PC-3 (cell line): ENCODE measurements at places on chromosomes 2 and 18. TPM values are rescaled to one million over a fixed set of nuclear protein-coding genes. Genes with fewer than 3 reads are reported as not detected.

DNA sequence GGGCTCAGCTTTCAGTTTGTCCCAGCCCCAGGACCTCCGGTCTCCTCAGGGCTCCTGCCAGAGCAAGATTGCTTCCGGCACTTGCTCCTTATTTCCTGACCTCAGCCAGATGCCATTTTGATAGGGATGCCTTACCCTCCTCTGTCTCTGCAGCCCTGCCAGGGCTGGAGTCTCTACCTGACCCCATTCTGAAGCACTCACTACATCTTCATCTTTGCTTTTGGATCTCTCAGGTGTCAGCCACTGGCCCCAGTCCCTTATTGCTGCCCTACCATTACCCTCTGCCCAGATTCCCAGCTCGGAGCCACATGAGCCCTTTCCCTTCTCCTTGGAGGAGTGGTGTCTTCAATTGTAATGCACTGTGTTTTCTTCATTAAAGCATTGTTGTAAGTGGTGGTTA lies 17.1 kb downstream of the OSBPL6 start:
- no peak for DNase-seq

PROM2 gene
- total RNA-seq = 64.2 and 77.8 TPM in 2 replicates

TMEM178A gene
- 0.33 TPM in 1 of 2 replicates, not detected in the other for total RNA-seq

GRCh38 chr2:215435870-215436704 lies at the start of gene FN1:
Gene FN1, minus strand, starts transcription at chr2:215436068. Its CDS starts 266 bp downstream, at chr2:215435802.
- peak; percentile 82 for DNase-seq

RGPD3 gene
- total RNA-seq = 0.04 TPM in 1 of 2 replicates, not detected in the other

DNA sequence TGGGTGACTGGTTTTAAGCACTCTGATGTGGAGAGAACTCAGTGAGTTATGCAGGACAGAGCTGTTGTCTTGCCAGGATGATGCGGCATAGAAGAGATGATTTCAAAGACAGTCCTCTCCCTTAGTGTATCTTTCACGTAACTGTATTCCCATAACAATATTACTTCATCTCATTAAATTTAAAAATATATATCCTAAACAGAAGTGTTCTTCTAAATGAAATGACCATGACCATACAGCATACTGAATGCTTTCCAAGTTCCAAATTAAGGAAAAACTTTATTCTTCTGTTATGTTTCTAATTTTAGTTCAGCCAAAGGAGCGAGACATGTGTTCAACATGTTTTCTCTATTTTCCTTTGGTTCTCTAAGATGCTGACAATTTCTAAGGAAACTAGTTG lies 600.1 kb upstream of the FSHR start:
- DNase-seq = no peak

MYO5B gene
- total RNA-seq = 10.4 and 10.7 TPM in 2 replicates

DNA sequence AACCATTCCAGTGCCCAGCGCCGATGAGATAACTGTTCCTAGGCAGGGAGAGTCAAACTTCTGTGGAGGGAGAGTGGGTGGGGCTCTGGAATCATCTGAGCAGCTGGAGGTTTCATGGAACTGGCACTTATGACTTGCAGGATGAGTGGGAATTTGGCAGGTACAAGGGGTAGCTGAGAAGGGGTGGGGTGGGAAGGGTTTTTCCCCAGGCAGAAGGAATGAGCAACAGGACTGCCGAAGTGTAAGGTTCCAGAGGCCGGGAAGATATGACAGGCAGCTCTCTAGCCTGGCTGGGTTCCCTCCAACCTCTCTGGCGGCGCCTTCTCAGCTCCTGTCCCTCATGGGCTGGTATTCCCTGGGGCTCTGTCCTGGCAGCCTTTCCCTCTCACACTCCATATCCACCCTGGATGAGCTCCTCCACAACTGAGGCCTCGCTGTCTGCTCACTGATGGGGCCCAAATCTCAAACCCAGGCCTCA lies 2.5 kb upstream of the TET3 start:
- DNase-seq = peak; percentile 80

- no peak for DNase-seq
Measured at GRCh38 chr2:104857262-104858005, 3.5 kb downstream of the POU3F3 start.

PTPN2 gene
- total RNA-seq = 59.8 and 62.4 TPM in 2 replicates

DNA sequence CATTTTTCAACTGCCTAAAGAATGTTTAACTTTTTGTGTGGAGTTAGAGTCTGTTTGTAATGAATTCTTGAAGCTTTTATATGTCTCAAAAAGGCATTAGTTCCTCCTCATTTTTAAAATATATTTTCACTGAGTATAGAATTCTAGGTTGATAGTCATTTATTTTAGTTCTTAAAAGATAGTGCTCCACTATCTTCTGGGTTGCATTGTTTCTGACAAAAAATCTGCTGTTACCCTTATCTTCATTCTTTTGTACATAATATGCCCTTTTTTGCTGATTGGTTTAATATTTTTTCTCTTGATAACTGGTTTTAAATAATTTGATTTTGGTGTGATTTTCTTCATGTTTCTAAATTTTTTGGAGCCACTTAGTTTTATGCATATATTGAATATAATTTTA lies 754.7 kb upstream of the GYPC start:
- DNase-seq = no peak

DNA sequence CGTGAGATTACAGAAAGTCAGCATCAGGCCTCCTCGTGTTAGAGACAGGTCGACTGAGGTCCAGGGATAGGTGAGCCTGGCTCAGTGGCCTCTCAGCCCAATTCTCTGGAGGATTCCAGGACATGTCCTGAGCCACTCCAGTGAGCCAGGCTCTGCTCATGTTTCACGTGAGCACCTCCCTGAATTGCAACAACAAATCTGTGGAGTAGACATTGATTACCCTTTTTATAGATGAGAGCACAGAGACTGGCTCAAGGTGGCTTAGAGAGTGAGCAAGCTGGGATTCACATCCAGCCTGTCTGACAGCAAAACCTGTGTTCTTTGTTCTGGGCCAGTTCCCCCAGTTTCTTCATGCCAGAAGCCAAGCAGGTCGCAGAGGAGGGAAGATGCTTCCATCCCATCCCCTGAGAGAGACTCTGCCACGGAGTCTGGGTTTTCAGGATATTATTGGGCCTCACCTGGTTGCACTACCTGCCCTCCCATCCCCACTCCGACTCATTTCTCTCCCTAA lies 46.4 kb downstream of the HS1BP3 start:
- no peak for DNase-seq

KCTD1 gene
- 15.8 and 24.0 TPM in 2 replicates for total RNA-seq

RBM44 gene
- total RNA-seq = 0.35 and 0.51 TPM in 2 replicates
